Articular chondrocyte of knee joint (primary cell): ENCODE measurements at places on chromosomes 12 and 14. TPM values are rescaled to one million over a fixed set of nuclear protein-coding genes. Genes with fewer than 3 reads are reported as not detected.

The SLC41A2 gene
- total RNA-seq, result 53.4 and 66.5 TPM in 2 replicates

The CCDC196 gene
- not detected in 2 replicates for total RNA-seq

The FIGNL2 gene
- total RNA-seq, result under 0.01 and 0.13 TPM in 2 replicates

The PMEL gene
- total RNA-seq, result 0.32 and 0.39 TPM in 2 replicates

The KRT76 gene
- not detected in 2 replicates for total RNA-seq

The NOS1 gene
- total RNA-seq, result not detected in 2 replicates

The KHNYN gene
- 51.0 and 53.6 TPM in 2 replicates for total RNA-seq

The ORAI1 gene
- 6.2 and 6.5 TPM in 2 replicates for total RNA-seq

The CERS5 gene
- 43.2 and 45.5 TPM in 2 replicates for total RNA-seq

The PLA2G1B gene
- total RNA-seq, result not detected in 2 replicates

The EFS gene
- 15.5 and 18.4 TPM in 2 replicates for total RNA-seq

The HRK gene
- total RNA-seq, result 0.13 and 0.76 TPM in 2 replicates

The KRT2 gene
- total RNA-seq, result not detected in 2 replicates

The PALS1 gene
- total RNA-seq, result 39.9 and 45.9 TPM in 2 replicates
